NCI-H1694 treated with DMSO at 0.1 percent for 48 hours (cell line): ENCODE measurements at places on chromosomes 11 and 22.

DNA sequence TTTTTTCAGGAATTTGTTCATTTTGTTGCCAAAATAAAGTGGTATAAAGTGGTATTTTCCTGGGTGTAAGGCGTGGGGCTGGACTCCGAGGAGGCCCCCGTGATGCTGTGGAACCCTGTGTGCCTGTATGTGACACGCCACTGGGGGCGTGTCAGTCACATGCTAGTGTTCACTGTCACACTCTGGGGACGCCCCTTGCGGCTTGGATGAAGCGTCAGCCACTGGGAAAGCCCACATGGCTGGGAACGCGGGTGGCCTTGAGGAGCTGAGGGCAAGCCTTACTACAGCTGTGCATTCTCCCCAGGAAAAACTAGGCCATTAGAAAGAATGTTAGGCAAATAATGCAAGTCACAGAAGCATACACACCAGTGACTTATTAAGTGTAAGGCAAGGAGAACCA is 77.0 kb upstream of the SLC25A18 start:
- no peak for DNase-seq

GRCh38 chr22:17266251-17266971 is 47.2 kb upstream of the ADA2 start:
- peak; percentile 75 for DNase-seq

DNA sequence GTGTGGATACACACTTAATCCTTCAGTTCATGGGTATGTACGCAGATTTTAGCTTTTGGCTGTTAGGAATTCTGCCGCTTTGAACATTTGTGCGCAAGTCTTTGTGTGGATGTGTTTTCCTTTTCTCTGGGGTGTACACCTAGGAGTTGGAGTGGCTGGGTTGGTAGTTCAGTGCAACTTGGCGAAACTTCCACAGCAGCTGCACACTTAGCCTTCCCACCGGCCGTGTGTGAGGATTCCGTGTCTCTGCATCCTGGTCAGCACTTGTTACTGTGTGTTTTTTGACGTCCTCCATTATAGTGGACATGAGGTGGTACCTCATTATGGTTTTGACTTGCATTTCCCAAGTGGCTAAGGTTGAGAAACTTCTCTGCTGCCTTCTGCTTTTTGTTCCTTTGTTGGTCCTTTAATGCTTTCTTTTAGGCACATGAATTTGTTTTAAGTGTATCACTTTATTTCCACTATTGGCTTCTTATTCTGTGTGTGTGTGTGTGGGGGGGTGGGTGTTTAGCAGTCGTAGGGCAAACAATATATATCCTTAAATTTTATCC is 72.1 kb upstream of the SLC25A18 start:
- no peak for DNase-seq

- DNase-seq: no peak
Observed at GRCh38 chr11:130533871-130534270, 85.4 kb downstream of the ADAMTS15 start.

DNA sequence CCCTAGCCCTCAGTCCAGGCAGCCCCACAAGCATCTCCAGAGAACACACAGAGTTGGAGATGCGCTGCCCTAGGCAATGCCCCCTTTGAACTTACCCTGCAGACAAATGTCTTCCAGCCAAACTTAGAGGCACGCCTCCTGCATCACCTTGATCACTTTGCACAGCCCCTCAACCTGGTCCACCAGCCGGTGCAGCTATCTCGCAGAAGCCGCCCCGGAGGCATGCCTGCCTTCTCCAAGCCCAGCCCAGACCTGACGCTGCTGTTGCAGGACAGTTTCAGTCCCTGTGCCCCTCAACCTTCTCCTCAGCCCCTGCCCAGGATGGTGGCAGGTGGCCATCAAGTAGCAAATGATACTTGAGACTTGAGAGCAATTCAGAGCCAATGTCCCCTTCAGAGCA is 16.7 kb upstream of the POU2AF1 start:
- DNase-seq: no peak

DNA sequence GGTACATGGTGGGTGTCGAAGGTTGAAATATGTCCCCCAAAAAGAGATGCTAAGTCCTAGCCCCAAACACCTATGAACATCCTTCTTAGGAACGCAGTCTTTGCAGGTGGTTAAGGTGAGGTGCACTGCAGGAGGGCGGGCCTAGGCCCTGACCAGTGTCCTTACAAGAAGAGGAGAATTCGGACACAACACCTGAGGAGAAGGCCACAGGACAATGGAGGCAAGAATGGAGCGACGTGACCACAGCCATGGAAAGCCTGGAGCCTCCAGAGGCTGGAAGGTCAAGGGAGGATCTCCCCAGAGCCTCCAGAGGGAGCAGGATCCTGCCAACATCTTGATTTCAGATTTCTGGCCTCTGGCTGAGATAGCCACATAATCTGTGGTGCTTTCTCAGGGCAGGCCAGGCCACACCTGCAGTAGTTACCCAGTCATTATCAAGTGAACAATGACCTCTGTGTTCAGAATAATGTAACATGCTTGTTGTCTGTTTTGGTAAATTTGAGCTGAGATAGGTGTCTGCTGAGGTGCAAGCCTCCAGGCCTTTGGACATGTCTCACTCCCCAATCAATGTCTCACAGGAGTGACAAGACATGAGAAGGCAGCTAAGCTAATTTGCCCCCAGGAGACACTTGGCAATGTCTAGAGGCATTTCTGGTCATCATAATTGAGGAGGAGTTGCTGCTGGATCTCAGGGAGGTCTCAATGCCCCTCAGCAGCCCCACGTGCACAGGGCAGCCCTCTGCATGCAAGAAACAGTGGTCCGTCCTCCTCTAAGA is 498.9 kb downstream of the BRD1 start:
- DNase-seq: no peak
